ENCODE measurements at places on chromosomes 6 and 20. TPM values are rescaled to one million over a fixed set of nuclear protein-coding genes. Genes with fewer than 3 reads are reported as not detected.

DNA sequence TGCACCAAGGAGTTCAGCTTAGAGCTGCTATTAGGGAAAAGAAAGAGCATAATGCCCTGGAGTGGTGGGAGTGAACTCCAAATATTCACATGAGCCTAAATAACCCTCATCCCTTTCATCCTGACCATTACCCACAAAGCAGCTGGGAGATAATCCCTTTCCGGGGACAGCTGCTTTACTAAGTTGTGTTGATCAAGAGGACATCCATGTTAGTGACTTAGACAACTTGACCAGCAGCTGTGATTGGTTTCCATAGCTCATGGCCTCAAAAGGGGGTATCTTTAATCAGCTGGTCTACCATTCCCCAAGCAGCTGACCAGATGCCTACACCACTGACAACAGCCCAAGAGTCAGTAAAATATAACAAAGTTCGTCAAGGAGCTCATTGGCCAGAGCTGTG is 75.8 kb upstream of the LY86 start:
- DNase-seq = no peak

DNA sequence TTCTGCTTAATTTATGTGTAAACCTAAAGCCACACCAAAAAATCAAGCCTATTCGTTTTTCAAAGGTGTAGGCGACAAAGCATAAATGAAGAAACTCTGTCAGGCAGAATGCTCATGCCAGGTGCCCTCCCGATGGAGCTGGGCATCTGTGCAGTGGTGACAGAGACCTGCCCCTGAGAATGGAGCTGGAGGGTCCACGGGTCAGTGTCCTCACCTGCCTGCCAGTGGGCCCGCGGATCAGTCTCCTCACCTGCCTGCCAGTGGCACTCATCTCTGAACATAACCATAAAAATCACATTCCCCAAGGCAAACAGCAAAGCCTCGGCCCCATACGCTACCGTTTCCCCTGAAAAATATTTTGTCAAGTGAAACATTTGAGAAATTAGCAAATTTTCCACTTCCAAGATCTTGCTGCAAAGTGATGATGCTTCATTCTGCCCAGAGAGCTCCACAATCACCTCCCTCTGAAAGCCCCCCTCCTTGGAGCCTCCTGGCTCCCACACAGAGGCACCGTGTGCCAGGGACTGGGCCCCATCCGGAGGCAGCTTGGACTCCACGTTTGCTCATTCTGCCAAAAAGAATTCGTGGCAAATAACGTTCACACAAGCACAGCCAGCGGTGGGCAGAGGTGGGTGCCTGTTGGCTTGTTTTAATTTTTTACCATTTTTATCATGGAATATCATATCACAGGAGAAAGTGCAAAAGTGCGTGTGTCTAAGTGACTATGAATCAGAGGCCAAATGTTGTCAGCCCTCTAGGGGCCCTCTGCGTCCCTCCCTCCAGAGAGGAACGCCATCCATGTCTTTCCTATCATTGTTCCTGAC is 88.8 kb downstream of the YTHDF1 start:
- DNase-seq = no peak

DNA sequence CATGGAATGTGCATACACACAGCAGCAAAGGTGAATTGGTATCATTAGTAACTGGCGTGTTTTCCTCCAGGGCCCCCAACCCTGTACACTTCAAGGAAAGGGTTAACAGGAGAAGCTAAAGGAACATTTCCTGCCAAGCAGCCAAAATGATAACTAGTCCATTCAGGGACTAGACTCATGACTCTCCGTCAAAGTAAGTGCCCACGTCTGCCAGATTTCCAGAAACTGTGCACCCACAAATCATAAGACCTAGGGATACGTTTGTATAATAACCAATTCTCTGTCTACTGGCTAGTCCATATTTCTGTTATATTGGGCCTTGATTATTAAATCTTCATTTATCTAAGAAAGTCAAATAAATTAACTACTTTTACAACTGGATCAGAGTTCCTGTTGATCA is 76.0 kb upstream of the NHSL1 start:
- no peak for DNase-seq

DNA sequence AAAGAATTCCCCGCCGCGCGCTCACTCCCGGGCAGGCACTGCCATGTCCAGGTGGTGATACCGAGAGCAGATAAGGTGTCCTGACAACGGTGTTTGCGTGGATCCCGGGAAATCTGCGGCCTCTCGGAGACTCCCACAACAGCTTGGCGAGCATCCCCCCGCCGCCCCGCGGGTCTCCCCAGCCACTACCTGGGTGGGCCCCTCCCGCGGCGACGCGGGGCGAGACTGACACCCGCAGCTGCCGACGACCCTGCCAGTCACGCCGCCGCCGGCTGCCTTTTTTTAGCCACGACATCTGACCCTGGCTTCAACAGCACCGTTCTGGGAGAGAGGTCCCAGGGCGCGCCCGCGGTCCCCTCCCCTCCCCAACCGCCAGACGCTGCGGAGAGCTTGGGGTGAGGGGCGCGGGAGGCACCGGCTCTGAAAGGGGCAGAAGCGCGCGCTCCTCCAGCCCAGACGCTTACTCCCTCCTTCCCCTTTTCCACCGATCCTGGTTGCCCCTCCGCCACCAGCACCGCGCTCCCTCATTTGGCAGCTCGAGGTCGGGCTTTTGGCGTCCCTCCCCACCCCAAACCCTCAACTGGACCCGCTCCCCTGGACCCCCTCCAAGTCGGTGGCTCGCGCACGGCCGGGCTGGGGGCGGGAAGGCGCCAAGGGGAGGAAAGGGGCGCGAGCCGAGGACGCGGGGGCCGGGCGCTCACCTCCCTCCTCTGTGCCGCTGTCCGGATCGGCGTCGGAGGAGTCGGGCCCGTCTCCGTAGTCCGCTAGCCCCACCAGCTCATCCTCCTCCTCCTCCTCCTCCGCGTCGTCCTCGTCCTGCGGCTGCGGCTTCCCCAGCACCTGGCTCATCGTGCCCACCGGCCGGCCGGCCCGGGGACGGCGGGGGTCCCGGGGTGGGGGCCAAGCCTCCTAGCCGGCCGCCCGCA is 665 bp downstream of the RRAGD start:
- peak; percentile 59 for DNase-seq

Gene RSPH3
- total RNA-seq = 6.3 TPM

Gene KIF13A
- 0.46 TPM for total RNA-seq

Gene EFCAB8
- 1.7 TPM for total RNA-seq

Gene PNLDC1
- 0.62 TPM for total RNA-seq

Gene GPX5
- not detected for total RNA-seq
